Cortex of kidney (tissue), 1 donor: ENCODE measurements at places on chromosomes 5 and 9.

GRCh38 chr5:155129513-155129880 is 115.9 kb downstream of the KIF4B start:
- no peak for DNase-seq

GRCh38 chr5:179265514-179266290 is 79.6 kb downstream of the ADAMTS2 start:
- DNase-seq, result no peak

- no peak for DNase-seq
Observed at GRCh38 chr9:126367139-126367538, 40.5 kb downstream of the MVB12B start.

DNA sequence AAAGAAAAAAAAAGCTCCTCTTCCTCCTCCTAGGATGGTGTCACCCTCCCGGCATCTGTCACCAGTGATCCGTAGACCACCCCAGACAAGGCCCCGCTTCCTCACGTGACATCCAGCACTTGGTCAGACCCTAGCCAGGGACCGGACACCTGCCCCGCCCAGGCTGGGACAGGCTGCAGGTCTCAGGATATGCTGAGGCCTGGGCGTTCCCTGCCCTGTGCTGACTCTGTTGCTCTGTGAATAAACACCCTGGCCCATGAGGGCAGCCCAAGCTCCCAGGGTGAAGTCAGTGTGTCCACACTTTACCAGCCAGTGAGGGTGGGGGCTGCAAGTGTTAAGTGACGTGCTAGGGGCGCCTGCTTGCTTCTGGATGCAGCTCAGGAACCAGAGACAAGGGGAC is 5.6 kb downstream of the EDF1 start:
- no peak for DNase-seq

DNA sequence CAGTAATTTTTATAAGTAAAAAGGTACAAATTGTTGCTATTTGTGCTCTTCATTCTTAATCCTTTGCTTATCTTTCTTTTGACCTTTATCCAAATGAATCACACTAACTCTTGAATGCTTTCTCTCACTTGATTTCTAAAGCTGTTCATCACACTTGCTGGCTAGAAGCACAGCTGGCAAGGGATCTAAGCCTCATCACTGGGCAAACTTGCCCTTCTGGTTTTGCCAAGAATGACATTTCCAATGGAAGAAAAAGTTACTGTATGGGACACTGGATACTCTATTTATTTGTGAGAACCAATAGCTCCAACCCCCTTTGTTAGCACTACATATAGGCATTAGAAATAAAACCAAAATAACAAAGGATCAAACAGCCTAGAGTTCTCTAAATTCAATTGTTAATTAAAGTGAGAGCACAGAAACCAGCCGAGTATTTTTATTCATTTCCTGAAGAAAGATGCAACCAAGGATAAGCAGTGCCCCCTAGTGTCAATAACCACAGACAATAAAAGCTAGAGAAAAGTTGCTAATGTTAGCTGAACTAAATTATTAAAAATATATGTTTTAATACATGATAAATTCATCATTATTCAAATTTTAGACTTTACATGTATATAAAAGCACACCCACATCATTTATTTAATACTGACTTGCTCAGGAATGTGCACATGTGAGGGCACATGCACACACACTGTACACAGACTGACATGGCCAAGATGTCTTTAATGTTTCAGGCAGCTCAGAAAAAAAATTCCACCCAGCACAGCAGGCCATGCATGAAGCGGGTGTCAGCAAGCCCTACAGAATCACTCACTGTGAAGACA is 59.8 kb upstream of the POU5F2 start:
- DNase-seq, result no peak

GRCh38 chr9:130837643-130838042 is 2.6 kb downstream of the ABL1 start:
- DNase-seq, result no peak

DNA sequence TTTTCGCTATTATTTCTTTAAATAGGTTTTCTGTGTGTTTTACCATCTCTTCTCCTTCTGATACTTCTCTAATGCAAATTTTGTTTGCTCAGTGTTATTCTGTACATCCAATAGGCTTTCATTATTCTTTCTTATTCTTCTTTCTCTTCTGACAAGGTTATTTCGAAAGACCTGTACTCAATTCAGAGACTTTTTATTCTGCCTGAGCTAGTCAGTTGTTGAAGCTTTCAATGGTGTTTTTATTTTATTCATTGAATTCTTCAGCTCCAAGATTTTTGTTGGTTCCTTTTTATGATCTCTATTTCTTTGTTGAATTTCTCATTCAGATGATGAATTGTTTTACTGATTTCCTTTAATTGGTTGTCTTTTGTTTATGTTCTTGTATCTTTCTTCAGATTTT is 706.2 kb downstream of the NR2F1-AS1 start:
- no peak for DNase-seq

DNA sequence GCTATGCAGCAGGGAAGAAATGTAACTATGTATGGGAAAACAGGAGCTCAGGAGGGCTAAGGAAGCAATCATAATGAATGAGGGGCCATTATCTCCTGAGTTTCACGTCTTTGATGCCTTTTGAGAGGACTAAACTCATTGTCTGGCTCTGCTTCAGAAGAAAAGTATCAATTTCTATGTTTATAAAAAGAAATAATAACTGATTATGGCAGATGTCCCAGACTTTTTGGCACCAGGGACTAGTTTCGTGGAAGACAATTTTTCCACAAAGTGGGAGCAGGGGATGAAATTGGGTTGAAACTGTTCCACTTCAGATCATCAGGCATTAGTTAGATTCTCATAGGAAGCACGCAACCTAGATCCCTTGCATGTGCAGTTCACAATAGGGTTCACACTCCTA is 8.7 kb upstream of the IL7R start:
- no peak for DNase-seq

GRCh38 chr5:59021837-59022514 is 439.1 kb downstream of the RAB3C start:
- no peak for DNase-seq

- DNase-seq, result no peak
Observed at GRCh38 chr5:160930406-160930805, 78.4 kb upstream of the ATP10B start.

DNA sequence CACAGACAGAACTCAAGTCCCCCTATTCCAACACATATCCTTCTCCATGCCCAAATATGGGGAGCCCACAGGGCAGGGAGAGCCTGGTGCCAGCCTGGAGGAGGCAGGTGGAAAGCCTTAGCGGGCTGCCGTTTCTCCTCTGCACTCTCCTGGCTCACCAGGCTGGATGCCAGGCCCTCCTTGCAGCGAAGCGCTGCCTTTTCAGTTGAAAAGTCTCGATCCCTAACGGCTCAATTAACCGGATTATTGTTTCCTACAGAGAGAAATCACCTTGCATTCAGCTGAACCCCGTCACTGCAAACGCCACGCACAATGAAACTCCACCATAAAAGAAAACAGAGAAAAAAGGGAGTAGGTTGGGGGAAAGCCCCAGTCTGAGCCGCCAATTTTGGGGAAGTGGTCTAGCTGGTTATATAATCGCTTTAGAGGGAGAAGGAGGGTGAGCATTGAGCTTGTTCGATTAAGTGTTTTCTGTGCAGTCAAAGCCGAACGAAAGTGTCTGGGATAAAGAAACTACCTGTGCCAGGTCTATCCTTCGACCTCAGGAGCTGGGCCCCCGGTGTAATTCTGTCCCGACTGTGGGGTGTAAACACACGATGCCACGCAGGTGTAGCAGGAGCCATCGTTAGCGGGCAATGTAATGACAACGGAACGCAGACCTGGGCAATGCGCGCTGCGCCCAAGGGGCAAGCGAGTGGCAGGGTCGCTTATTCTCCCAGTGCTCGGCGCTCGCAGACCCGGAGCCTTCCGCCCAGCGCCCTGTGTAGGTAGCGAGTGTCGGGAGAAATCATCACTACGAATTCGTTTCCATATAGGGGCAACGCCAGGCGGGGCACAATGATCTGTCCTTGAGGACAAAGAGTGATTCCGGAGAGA is 3.8 kb downstream of the BARHL1 start:
- DNase-seq, result no peak

- DNase-seq, result no peak
Observed at GRCh38 chr5:119515192-119515591, 62.9 kb downstream of the HSD17B4 start.

DNA sequence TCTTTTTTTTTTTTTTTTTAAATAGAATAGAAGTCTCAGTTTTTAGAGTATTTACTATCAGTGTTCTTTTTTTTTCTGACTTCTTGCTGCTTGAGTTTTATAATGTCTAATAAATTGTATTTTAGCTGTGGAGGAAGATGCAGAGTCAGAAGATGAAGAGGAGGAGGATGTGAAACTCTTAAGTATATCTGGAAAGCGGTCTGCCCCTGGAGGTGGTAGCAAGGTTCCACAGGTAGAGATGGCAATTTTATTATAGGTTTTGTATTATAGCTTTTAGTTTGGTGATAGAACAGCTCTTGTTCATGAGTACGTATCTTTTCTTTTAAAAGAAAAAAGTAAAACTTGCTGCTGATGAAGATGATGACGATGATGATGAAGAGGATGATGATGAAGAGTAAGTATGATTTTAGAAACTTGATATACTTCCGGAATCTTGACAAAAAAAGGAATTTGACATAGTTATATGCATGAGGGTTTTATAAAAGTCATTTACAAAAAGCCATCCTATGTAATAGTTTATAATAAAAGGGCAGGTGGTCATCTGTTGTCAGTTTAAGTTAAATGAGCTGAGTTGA is 5.0 kb downstream of the NPM1 start:
- DNase-seq, result no peak

DNA sequence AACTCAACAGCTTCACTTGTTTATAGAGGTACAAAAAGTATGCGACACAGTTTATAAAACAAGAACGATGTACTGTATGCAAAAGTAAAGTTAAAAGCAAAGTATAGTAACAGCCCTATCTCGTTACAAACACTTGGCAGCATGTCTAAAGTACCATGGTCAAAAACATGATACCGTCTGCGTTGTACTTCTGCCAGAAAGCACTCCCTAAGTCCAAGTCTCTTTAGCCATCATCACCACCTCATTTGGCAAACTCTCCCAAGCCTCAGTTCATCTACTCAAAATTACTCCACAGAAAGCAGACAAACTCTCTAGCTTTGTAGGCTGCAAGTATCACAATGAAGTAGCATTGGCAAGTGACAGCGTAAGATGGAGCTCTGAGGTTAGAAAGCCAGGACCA is 73.4 kb downstream of the NFIB start:
- DNase-seq, result no peak

DNA sequence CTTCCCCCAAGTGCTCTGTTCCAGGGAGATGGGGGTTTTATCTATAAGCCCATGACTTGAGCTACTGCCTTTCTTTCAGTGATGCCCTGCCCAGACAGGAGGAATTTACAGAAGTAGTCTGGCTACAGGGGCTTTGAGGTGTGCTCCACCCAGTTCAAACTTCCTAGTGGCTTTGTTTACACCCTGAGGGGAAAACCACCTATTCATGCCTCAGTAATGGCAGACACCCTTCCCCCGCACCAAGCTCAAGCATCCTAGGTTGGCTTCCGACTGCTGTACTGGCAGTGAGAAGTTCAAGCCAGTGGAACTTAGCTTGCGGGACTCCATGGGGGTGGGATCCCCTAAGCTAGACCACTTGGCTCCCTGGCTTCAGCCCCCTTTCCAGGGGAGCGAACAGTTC is 154.6 kb downstream of the IZUMO3 start:
- DNase-seq, result no peak

- DNase-seq, result no peak
Observed at GRCh38 chr5:98768160-98768959, 5.1 kb upstream of the RGMB start.
